EL (cell line): ENCODE measurements at places on chromosomes 7 and 10.

GRCh38 chr7:137521451-137521850 lies 177.9 kb upstream of the PTN start:
- DNase-seq = no peak

- DNase-seq = no peak
These were observed 5.4 kb upstream of the CEP41 start for GRCh38 chr7:130446259-130446658.

DNA sequence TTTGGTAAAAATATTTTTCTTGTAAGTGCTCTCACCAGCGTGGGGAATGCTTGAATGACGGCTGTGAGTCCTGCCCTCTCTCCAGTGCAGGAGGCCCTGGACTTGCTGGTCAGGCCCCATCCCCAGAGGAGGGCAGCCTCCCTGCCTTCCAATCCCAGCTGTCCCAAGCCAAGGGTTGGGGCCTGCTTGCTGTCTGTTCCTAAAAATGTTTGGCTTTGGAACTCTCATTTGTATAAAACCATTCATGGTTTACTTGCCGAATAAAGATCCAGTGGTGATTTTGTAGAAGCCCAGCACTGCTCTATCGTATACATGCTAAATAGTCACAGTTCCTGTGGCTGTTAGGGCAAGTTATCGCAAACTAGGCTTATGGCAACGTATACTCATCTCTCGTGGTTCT lies 121.7 kb downstream of the GLRX3 start:
- DNase-seq = no peak

- no peak for DNase-seq
These were observed 5.4 kb downstream of the GPRIN2 start for GRCh38 chr10:46550795-46551700.

DNA sequence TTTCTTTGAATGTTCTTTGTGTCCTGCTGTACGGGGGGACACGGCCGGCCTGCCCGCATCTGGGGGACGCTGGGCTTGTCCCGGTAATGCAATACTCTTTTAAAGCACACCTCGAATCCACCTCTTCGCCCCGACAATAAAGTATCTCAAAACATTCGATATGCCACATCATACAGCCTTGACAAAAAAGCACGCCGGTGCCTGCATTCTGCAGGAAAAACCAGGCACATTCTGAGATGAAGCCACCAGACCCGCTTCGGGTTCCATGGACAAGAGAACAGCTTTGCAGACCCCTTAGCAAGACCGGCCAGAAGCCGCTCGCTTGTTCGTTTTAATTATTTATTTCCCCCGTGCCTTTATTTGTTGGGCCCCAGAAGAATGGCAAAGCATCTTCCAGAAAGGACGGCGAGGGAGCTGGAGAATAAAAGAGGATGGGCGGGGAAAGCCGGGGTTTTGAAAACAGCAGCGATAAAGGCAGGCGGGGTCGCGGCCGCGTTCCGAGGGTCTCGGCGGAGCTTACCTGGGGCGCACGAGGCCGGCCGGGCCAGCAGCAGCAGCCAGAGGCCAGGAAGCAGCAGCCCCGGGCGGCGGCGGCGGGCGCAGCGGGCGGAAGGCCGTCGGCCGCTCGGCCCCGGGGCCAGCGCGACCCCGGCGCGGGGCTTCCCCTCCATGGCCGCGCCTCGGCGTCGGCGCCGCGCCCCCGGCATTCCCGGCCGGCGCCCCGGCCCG lies 462 bp downstream of the KIAA1549 start:
- peak; percentile 16 for DNase-seq

DNA sequence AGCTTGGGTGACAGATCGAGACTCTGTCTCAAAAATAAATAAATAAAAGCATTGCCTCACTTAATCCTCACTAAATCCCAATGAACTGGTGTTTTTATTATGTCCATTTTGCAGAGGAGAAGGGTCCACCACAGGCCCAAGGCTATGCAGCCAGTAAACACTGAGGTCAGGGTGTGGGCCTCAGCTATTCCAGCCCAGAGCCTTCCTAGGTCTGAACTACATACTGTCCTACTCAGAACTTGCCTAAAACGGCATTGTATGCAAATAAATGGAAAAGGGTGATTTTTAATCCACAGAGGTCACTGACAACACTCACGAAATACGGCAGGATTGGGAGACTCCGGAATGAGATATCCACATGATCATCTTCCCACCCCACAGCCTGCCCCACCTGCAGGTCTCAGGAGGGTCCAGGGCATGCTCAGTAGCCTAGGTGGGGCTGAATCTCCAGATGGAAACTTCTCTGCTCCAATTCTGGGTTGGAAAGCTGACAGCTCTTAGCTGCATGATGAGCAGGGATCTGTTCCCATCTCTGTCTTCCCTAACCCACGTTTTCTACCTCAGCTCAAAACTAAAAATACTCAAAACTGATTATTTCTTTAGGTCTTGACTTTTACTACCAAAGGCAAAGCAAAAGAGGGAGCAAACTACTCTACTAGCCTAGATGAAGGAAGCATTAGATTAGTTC lies 121.0 kb downstream of the SORBS1 start:
- no peak for DNase-seq

GRCh38 chr7:157854066-157854891 lies 517.5 kb downstream of the DNAJB6 start:
- no peak for DNase-seq

GRCh38 chr7:82678716-82679115 lies 235.1 kb upstream of the CACNA2D1 start:
- DNase-seq = no peak

DNA sequence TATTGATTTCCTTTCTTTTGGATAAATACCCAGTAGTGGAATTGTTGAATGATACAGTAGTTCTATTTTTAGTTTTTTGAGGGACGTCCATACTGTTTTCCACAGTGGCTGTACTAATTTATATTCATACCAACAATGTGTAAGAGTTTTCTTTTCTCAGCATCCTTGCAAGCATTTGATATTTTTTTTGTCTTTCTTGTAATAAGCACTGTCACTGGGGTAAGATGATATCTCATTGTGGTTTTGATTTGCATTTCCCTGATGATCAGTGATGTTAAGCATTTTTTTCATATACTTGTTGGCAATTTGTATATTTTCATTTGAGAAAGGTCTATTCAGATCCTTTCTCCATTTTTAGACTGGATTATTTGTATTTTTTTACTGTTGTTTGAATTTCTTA lies 308.7 kb downstream of the PTEN start:
- DNase-seq = no peak

DNA sequence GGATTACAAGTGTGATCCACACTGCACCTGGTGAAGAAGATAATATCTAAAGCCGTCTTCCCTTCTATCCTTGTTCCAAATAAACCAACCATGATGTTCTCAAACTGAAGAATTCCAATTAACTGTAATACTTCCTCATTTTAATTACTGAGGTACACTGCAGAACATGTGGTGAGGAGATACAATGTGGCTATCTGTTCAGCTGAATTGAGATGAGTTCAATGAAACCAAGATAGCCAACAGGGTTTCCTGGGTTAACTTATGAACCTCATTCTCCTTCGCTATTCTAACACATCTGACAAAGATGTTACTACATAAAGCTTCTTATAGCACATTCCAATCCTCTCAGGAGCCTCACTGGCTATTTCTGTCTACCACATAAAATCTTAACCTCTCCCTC lies 75.5 kb downstream of the RAPGEF5 start:
- no peak for DNase-seq

DNA sequence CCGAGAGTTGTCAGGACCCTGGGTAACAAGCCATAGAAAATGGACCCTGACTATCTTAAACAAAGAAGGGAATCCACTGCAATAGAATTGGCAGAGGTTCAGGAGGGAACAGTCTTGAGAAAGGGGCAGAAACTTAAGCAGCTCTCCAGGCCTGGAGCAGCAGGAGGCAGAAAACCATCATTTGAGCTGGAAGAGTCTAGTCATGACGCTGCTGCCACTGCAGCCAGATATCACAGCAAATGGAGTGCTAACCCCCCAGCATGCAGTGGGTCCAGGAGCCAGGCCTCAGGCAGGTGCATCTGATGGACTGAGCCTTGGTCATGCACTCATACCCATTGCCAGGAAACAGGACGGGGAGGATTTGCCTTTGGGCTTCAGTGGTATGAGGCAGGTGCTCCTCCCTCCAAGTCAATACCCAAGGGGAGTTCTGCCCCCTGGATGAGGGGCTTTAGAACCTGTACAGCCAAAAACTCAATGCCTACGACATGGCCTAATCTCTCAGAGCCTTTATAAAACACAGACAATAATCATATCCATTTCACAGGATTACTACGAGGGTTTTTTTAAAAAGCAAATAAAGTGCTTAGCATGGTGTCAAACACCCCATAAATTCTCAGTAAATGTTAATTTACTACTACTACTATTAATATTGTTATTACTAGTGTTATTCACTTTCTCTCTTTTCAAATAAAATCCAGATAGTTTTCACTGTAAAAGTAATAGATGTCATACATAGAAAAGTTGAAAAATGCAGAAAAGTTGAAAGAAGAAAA lies 30.7 kb downstream of the DUSP5 start:
- no peak for DNase-seq

- DNase-seq = no peak
These were observed 4.2 kb downstream of the MNX1 start for GRCh38 chr7:157006205-157006747.

- DNase-seq = no peak
These were observed 183.2 kb downstream of the RTKN2 start for GRCh38 chr10:62085404-62085803.

GRCh38 chr10:100972904-100973535 lies 3.7 kb downstream of the SEMA4G start:
- DNase-seq = no peak

- no peak for DNase-seq
These were observed 251.0 kb upstream of the TAC1 start for GRCh38 chr7:97480772-97481390.

- no peak for DNase-seq
These were observed 4.8 kb downstream of the FAM204A start for GRCh38 chr10:118337356-118337755.

DNA sequence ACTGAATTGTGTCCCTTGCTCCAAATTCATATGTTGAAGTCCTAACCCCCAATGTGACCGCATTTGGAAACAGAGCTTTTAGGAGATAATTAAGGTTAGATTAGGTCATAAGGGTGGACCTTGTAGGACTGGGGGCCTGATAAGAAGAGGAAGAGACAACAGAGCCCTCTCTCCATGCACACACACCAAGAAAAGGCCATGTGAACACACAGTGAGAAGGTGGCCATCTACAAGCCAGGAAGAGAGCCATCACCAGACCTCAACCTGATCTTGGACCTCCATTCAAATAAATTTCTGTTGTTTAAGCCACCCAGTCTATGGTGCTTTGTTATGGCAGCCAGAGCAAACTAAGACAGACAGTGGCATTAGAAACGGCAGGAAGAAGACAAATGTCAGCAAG lies 12.5 kb upstream of the PRKAR2B start:
- DNase-seq = no peak

GRCh38 chr10:86022906-86023305 lies 343.7 kb downstream of the GRID1 start:
- no peak for DNase-seq

DNA sequence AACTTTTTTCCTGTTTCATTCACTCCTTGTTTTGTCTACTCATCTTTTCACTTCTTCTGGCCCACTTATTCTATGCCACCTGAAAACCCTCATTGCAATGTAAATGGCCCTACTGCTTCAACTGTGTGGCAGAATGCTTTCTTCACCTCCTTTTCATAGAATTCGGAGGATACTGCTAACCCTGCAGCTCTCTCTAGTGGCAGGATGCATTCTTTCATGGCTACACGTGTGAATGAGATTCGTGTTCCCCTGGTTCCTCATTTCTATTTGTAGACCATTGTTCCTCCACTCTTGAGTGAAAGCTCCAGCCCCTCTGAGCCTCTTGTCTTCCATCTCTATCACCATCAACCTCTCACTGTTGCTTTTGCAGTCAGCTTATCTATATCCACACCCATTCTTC lies 20.9 kb upstream of the CYP26C1 start:
- DNase-seq = peak; percentile 42

DNA sequence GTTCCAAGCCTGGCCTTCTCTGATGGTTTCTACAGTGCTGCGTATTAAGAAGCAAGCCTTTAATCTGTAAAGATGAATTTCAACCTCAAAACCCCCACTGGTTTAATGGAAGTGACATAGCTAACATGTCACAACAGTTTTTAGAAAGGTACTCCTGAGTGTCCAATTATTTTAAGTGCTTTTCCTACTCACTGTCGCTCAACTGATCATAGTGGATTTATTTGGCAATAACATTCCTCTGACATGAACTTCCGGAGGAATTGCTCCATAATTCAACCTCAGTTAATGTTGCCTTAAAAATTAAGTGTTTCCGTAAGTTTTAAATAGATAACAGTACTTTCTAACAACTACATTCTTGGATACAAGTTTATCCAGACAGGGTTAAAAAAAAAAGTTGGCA lies 57.5 kb downstream of the AGMO start:
- no peak for DNase-seq

DNA sequence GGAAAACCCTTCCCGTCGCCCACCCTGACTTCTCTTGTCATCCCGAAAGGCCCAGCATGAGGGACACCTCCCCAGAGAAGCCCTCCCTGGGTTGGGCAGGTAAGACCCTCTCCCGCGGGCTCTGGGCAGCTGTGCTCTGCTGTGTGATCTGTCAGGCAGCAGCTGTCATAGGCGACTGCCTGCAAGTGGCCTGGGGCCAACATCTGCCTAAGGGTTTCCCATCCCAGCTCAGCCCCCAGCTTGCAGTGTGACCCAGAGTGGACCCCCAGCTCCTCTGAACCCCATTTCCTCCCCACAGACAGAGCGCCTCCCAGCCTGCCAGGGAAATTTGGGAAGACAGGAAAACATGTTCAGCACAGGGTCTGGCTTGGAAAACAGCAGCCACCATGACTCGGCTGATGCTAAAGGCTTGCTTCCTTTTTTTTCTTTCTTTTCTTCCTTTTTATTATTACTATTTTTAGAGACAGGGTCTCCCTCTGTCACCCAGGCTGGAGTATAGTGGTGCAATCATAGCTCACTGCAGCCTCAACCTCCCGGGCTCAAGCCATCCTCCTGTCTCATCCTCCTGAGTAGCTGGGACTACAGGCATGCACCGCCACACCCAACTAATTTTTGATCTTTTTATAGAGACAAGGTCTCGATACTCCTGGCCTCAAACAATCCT lies 18.3 kb upstream of the TNRC18 start:
- no peak for DNase-seq

GRCh38 chr10:77581738-77582137 lies 55.9 kb downstream of the KCNMA1 start:
- no peak for DNase-seq

GRCh38 chr10:31617757-31618156 lies 298.7 kb downstream of the ZEB1 start:
- no peak for DNase-seq

- DNase-seq = no peak
These were observed 248.3 kb downstream of the ADARB2 start for GRCh38 chr10:1488970-1489548.

GRCh38 chr7:25617673-25618072 lies 389.4 kb upstream of the NPVF start:
- DNase-seq = no peak

DNA sequence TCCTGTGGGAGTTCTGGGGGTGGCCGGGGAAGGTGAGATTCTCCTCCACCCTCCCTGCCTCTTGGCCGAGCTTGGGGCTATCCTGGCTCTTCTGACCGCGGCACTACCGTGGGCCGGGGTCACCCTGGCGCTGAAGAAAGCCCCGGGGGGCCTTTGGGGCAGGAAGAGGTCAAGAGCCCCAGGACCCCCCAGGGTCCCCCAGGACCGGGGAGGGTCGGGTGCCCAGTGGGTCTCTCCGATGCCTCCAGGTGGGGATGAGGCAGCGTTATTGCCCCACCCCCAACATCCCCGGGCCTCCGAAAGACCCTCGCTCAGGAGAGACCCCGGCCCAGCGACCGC lies 439 bp upstream of the KNDC1 start:
- DNase-seq = no peak
